ENCODE measurements at places on chromosomes 13 and 19.

DNA sequence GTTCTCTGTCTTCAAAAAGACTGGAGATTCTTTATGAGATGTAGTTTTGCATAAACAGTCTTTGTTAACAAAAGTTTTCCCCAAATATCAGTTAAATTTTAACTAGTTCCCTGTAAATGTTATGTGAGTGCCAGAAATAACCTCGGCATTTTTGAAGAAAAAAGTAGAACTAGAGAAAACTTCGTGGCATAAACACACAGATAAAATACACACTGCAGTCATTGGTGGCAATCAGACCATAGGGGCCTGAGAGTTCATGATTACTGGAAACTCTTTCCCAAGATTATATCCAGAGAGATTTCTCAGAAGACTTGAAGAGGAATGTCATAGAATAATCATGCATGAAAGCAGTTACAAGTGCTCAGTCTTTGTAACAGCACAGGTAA lies 190.0 kb downstream of the MZT1 start:
- no peak for DNase-seq

DNA sequence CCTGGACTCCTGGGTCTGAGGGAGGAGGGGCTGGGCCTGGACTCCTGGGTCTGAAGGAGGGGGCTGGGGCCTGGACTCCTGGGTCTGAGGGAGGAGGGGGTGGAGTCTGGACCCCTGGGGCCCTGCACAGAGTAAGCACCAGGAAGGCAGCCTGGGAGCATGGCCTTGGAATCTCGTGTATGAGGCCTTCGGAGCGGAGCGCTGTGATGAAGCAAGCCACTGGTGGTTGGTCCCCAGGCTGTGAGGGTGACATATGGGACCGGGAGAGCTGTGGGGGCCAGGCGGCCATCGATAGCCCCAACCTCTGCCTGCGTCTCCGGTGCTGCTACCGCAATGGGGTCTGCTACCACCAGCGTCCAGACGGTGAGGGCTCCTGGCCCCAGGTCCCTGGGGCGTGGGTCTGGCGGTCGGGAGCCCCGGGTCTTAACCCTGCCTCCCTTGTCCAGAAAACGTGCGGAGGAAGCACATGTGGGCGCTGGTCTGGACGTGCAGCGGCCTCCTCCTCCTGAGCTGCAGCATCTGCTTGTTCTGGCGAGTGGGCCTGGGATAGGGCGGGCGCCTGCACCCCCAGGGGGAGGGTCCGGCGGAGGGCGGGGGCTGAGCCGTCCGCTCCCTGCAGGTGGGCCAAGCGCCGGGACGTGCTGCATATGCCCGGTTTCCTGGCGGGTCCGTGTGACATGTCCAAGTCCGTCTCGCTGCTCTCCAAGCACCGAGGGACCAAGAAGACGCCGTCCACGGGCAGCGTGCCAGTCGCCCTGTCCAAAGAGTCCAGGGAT lies 918 bp downstream of the TMEM190 start:
- no peak for DNase-seq

- no peak for DNase-seq
Measured at GRCh38 chr19:19480688-19481087, 34.7 kb downstream of the TSSK6 start.

GRCh38 chr13:51663973-51664957 lies 80.0 kb downstream of the WDFY2 start:
- no peak for DNase-seq

GRCh38 chr19:5155586-5156210 lies 184.9 kb downstream of the PTPRS start:
- DNase-seq, result no peak

- no peak for DNase-seq
Measured at GRCh38 chr19:40489882-40490230, 23.1 kb downstream of the SPTBN4 start.

GRCh38 chr13:21759463-21759862 lies 88.6 kb downstream of the FGF9 start:
- no peak for DNase-seq

- DNase-seq, result no peak
Measured at GRCh38 chr13:49812812-49813211, 20.3 kb upstream of the KPNA3 start.
